Activated CD4-positive, alpha-beta T cell treated with anti-CD3 and anti-CD28 coated beads for 1 hour (primary cell): ENCODE measurements at places on chromosomes 7 and 10.

- no peak for DNase-seq
Measured at GRCh38 chr10:58517491-58518355, 5.1 kb downstream of the BICC1 start.

GRCh38 chr10:66869635-66870034, 56.2 kb upstream of the LRRTM3 start:
- no peak for DNase-seq

DNA sequence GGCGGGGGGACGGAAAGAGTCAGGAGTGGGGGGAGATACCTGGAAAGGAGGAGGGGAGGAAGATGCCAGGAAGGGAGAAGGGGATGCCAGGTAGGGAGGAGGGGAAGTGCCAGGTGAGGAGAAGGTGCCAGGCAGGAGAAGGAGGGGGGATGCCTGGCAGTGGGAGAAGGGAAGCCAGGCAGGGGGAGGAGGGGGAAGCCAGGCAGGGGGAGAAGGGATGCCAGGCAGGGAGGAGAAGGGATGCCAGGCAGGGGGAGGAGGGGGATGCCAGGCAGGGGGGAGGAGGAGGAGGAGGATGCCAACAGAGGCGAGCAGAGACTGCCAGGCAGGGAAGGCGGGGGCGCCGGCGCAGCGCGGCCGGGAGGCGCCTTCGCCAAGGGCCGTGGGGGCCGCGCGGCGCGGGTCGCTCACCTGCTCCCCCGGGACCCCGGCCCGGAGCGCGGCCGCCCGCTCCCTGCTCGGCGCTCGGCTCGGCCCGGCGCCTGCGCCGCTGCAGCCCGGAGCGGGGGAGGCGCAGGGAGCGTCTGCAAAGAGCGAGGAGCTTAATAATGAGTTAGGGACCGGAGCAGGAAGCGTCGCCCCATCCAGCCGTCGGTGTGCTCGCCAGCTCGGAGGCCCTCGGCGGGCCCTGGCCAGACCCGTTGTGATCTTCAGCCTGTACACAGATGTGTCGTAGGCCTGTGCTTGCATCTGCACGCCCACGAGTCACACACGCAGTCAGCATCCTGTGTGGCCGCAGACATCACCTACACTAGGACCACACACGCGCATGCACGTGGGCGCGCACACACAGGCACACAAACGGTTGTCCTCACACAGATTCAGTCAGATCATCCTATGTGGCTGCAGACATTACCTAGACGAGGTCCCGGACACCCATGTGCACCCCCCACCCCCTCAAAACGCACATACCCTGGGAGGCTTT, 28.4 kb upstream of the SMARCD3 start:
- DNase-seq, result peak; percentile 27

DNA sequence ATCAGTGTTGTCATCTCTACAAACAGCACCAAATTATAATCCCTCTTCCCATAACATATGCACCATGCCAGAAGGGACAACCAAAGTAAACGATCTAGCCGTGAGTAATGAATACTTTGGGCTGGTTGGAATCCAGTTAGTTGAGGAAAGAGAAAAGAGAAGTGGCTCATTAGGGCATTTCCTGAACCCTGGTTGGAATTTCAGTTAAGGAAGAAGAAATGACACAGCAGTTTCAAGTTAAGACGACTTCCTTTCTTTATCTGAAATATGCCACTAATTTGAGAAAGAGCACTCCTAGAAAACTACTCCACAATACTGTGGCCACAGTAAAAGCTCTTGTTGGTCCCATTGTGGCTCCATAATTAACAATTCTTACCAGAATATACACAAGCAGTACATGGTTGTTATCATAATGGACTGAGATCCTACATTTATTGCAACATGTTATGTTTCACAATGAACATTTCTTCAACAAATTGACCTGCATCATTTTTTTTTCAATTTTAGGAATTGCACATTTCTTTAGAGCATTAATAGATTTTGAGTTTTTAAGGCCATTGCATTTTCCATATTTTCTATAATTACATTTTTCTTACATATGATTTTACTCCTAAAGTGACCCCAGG, at the start of gene TFEC:
TFEC (minus strand) TSS at position 113 of the 626 bp plus-strand sequence. CDS start 46,322 bp downstream, outside the sequence.
- DNase-seq, result no peak

- no peak for DNase-seq
Measured at GRCh38 chr10:90226517-90226916, 525.1 kb downstream of the KIF20B start.
